Panc1 (cell line): ENCODE measurements at places on chromosomes 2 and 18.

DNA sequence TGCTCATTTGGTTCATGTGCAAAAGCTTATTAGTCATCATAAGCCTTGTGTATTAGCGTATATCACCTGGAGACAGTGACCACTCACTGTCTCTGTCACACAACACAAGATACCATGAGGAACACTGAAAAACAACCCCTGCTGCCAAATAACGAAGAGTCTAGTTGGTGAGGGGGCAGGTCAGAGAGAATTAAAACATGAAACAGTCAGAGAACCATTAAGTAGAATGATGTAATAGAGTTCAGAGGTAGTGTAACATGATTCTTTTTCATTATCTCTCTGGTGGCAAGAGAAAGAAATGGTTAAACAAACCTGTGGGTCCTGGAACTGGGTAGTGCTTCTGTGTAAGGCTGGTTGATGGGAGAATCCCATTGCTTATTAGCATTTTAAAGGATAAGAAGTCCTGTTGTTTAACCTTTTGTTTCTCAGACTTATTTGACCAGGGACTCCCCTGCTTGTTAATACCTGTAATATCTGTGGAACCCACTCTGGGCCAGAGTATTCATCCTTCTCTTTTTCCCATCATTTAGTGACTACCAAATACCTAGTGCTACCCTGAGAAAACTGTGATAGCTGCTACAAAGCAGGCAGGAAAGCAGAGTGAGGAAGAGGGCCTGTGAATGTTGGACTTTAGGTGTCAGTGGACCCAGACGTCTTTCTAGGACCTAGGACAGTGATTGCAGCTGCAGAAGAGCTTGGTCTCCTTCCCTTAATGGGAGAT lies 38.0 kb downstream of the PTRHD1 start:
- no peak for DNase-seq

DNA sequence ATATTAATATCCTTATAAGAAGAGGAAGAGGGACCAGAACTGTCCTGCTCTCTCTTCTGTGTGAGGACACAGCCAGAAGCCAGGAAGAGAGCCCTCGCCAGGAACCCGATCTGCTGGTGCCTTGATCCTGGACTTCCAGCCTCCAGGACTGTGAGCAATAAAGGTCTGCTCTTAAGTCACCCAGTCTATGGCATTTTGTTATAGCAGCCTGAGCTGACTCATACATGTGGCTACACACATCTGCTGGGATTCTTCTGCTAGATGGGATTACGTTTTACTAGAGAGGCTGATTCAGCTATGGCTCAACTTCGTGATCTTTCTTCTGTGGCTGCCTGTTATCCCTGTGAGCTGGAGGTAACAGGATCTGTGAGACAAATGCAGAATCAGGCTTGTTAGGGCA lies 29.6 kb downstream of the ARL4C start:
- no peak for DNase-seq

DNA sequence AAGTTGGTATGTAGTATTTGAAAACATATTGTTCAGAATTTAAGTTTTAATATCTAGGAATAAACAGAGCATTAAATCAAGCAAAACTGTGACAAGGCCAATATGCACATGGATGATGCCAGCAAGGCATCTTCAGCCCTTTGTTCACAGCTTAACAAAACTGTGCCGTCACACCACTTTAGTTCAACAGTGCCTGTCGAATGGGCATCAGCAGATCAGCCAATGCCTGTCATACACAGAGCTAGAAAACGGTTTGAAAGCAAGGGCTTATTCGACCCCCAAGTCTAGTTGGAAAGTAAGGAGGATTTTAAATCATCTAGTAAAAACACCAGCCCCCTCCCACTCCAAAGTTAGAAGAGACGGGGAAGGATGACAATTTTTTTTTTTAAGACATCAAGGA lies 16.7 kb downstream of the ZEB2 start:
- no peak for DNase-seq

DNA sequence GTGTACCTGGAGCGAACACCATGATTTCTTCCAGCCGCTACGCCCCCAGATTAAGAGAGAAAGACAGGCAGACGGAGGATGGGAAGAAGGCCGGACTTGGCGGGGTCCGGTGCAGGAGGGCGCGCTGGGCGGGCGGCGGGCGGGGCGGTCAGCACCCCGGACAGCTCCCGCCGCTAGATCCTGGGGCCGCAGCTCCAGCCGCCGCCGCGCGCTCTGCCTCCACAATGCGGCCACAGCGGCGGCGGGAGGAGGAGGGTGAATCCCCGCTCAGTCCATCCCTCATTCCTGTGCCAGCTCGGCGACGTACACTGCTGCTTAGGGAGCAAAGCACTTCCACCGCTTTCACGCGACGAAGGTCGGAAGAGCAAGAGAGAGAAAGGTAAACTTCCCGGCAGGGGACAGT lies at the start of gene AKAIN1:
AKAIN1 (minus strand) TSS at position 226 of the 403 bp plus-strand sequence; CDS start at position 22, 204 bp downstream.
- no peak for DNase-seq

DNA sequence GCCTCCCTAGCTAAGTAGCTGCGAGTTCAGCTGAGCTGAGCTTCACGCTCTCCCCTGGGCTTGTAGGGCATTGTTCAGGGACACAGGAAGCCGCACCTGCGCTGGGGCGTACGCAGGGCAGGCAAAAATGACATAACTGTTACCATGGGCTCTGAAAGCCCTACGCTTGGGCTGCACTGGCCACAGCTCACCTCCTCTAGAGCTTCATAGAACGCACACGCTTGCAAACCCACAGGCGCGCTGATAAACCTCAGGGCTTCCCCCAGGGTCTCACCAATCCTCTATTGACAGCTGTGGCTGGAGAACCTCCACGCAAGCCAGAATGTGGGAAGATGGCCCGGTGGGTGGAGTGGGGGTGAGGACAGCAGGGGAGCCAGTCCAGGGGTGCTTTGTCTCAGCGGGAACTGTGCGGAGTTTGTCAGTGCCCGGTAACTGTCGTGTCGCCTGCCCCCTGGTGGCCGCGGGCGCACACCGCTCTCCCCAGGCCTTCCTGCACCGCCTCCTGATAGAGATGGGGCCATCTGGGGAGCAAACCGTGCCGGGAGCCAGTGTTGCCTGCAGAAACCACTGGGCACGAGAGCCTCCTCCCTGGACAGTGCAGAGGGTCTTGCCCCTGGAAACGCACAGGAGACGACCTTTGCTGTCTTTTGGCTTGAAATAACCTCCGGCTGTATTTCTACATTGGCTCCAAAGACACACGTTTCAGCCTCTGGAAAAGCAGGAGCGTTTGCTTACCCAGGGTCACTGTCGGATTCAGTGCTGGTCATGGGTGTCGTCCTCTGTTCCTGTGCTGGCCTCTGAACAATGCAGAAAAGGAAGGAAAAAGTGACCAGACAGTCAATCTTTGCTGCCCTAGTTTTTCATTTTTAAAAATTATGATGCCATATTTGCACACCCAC lies 17.0 kb upstream of the CIDEA start:
- peak; percentile 13 for DNase-seq

DNA sequence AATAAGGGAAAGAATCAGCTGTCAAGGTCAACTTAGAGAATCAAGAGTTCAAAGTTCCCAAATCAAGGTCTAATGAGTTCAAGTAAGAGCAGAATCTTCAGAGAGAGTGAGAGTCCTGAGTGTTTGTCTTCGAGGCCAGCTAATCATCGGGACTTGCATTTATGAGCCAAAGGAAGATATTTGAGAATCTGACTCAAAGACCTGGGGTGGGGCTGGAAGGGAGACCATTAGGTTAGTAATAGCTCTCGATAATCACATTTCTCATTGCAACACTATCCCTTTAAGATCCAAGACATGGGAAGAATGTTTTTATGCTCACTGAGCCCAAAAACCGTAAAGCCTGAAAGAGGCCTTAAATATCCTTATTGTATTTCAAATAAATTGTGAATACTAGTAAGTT lies 72.0 kb upstream of the FSHR start:
- DNase-seq, result no peak

GRCh38 chr2:237433920-237434676 lies 20.1 kb upstream of the COL6A3 start:
- no peak for DNase-seq

DNA sequence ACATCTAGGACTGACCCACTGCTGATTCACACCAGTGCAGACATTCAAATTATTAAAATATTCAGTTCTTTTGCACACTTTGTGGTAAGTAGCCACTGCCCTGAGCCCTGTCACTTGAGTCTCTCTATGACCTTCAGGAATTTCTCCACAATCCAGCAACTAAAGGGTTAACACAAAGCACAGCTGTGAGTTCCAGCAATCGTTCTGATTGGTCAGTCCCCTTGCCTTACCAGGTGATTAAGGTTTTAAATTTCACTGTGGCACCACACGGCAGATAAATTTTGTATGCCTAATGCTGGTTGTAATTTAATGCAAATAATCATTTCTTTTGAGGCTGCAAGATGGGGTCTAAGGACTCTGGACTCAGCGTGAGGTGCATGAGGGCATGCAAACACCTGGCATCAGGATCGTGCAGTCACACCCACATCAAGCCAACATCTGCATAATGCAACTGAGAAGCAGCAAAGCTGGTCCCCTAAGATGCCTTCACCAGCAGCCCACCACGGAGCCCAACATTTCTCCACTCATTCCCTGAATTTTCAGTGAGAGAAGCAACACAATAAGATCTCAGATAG lies 36.6 kb downstream of the SLC14A1 start:
- DNase-seq, result no peak

- no peak for DNase-seq
Measured at GRCh38 chr2:174247474-174248186, 702 bp downstream of the OLA1 start.

GRCh38 chr18:5508821-5509220 lies 35.0 kb downstream of the EPB41L3 start:
- DNase-seq, result no peak

DNA sequence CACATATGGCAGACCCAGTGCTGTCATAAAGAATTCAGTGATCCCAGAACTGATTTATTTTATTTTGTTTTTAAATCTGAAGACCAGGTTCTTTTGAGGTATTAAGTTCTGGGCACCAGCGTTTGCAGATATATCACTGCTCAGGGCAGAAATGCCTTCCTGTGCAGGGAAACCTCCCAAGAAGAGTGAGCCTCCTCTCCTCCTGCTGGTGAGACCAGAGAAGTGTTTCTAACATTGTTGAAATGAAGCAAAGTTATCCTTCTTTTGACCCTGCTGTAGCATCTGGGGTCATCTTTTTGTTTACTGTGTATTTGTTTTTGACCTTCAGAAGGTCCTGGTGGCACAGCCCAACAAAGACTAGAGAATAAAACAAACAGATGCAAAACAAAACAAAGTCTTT lies 94.0 kb downstream of the AQP4 start:
- peak; percentile 5 for DNase-seq

GRCh38 chr2:62589691-62590356 lies 83.8 kb upstream of the TMEM17 start:
- DNase-seq, result no peak

DNA sequence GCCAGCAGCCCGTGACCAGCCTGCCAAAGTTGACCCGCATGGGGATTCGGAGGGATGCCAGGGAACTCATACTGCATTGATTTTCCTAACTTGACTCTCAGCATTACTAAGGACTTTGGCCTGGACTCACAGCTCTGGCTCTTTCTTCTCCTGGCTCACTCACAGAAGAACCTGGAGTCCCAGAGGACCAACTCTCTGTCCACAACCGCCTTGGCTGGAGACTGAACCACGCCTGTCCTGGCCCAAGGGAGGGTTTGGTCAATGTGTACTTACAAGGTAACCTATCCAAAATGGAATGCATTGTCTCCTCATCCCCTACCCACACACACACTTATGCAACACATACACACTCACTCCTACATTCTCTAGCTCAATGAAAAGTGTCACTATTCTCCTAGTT lies 135.6 kb upstream of the KLHL29 start:
- DNase-seq, result no peak

GRCh38 chr2:16386031-16386430 lies 279.6 kb downstream of the CYRIA start:
- no peak for DNase-seq

- DNase-seq, result no peak
Measured at GRCh38 chr2:218691234-218691633, 19.3 kb downstream of the STK36 start.

- DNase-seq, result no peak
Measured at GRCh38 chr2:132374551-132374950, 42.1 kb upstream of the GPR39 start.

GRCh38 chr2:235642446-235643098 lies 148.7 kb downstream of the AGAP1 start:
- DNase-seq, result no peak

- no peak for DNase-seq
Measured at GRCh38 chr2:237444071-237444470, 30.1 kb upstream of the COL6A3 start.

DNA sequence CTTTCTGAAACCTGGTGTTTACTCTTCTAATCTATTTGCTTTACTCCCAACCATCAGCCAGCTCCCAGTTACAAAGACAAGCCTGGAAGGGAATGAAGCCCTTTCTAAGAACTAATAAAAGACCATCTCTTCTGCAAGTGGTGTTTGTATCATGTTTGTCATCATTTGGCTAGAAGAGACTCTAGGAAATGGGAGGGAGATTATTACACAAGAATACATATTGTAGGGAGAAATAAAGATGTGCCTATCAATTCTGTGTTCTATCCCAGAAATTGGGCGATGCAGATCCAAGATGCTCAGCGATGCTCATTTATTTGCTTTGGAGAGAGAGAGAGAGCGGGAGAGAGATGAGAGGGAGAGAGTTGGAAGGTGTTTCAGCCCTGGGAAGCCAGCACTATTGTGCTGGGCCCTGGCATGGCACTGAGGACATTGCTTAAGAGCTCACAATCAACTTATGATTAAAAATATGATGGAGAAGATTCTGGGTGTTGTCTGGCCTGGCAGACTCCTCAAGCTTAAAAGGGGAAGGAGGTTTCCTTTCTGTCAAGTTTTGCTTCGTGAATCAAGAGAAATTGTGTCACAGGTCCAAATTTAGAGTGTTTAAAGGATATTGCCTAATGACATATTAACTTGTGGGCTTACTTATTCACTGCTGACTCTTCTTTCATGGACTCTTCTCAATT lies 41.8 kb upstream of the AFF3 start:
- no peak for DNase-seq

GRCh38 chr2:231900486-231900942 lies 25.7 kb downstream of the NPPC start:
- peak; percentile 35 for DNase-seq

GRCh38 chr2:241617431-241618154 lies 19.4 kb downstream of the THAP4 start:
- DNase-seq, result no peak

- DNase-seq, result no peak
Measured at GRCh38 chr2:204061241-204061640, 124.7 kb downstream of the ICOS start.
